ENCODE measurements at places on chromosomes 2 and 18. TPM values are rescaled to one million over a fixed set of nuclear protein-coding genes. Genes with fewer than 3 reads are reported as not detected.

HOXD13 gene
- under 0.01 TPM for total RNA-seq

MAPRE2 gene
- total RNA-seq, result 35.8 TPM

TEX44 gene
- total RNA-seq, result not detected

TMEM169 gene
- 0.85 TPM for total RNA-seq

ADGRF3 gene
- not detected for total RNA-seq

DSC1 gene
- total RNA-seq, result not detected

TRIM54 gene
- 0.74 TPM for total RNA-seq

SERPINB4 gene
- not detected for total RNA-seq

UGT1A6 gene
- 0.88 TPM for total RNA-seq

RBM44 gene
- total RNA-seq, result 0.65 TPM

LRP2 gene
- total RNA-seq, result 0.05 TPM

ST8SIA3 gene
- not detected for total RNA-seq

RGPD3 gene
- 0.51 TPM for total RNA-seq

COL6A3 gene
- total RNA-seq, result 14.6 TPM

FBXO36 gene
- 1.0 TPM for total RNA-seq

All from dermis blood vessel endothelial cell (primary cell).